ENCODE measurements at places on chromosomes 2 and 18.
A peak's percentile ranks its signal among the peaks of the same experiment; 100 is the strongest.

DNA sequence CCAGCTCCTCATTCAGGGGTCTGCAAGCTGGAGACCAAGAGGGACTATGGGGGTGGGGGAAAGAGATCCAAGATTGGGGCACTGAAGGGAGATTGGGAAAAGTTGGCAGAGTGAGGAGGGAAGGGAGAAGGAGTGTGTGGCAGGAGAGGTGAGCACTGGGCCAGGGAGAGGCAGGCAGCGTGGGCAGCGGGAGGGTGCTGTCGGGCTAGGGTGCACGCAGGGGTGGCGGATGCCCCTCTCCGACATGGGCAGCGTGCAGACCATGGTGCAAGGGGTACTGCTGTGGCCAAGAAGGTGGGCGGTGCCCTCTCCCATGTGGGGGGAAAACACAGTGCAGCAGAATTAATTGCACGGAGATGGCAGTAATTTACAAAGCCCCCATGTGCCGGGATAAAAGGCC is 74.1 kb downstream of the CELF4 start:
- DNase-seq = no peak

DNA sequence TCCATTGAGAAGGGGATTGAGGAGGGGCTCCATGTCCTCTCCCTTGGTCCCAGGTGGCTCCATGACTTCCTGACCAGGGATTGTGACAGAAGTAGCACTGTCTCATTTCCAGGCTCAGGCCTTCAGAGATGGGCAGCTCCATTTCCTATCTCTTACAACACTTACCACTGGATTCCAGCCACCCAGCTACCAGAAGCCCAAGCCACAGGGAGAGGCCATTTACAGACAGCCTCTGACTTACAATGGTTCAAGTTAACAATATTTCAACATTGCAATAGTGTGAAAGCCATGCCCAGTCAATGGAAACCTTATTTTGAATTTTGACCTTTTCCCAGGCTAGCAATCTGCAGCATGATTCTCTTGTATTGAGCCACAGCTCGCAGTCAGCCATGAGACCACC is 164.9 kb upstream of the AGAP1 start:
- no peak for DNase-seq

GRCh38 chr2:163353551-163353950 is 382.3 kb downstream of the FIGN start:
- no peak for DNase-seq

GRCh38 chr18:52060607-52061304 is 279.2 kb upstream of the DCC start:
- DNase-seq = no peak

- peak; percentile 40 for DNase-seq
These were observed 3.0 kb downstream of the ZNF516 start for GRCh38 chr18:76491776-76492668.

DNA sequence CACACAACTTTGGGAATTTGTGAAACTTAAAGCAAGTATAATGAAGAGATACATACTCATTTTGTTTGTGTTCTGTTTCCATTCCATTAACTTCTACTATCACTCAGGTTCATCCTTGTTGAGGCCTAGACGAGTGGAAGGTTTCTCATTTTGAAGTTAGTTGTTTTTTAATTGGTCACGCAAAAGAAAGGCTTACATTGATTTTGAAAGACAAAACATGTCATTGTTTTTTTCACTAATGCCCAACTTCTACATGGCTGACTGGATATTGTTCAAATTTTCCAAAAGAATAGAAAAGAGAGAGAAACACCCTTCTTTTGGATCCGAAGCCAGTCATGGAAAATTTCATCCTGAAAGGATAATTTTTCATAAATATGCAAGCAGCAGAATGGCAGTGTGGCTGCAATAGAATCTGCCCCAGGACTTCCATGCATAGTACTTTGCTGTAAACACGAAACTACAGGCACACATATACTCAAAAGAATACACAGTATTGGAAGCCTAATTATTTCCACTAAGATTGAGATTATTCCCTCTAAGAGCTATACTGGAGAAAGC is 27.4 kb downstream of the PRKCE start:
- no peak for DNase-seq

DNA sequence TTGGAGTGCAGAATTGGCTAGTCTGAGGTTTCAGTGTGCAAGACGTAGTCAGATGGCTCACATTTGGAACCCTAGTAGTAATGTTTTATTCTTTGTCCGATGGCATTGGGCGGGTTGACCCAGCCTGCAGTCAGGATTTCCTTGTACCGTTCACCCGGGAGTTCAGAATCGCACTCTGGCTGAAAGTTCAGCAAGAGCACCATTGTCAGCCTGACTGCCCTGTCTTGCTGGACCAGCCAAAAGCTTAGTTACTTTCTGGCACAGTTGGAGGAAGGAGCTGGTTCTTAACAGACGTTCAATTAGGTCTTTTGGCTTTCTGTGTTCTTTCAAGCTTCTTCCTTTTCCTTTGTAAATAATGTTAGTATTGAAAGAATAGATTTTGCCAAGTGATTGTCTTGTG is 18.6 kb downstream of the RMC1 start:
- no peak for DNase-seq

- no peak for DNase-seq
These were observed 411.2 kb upstream of the CHAC2 start for GRCh38 chr2:53356291-53356905.

DNA sequence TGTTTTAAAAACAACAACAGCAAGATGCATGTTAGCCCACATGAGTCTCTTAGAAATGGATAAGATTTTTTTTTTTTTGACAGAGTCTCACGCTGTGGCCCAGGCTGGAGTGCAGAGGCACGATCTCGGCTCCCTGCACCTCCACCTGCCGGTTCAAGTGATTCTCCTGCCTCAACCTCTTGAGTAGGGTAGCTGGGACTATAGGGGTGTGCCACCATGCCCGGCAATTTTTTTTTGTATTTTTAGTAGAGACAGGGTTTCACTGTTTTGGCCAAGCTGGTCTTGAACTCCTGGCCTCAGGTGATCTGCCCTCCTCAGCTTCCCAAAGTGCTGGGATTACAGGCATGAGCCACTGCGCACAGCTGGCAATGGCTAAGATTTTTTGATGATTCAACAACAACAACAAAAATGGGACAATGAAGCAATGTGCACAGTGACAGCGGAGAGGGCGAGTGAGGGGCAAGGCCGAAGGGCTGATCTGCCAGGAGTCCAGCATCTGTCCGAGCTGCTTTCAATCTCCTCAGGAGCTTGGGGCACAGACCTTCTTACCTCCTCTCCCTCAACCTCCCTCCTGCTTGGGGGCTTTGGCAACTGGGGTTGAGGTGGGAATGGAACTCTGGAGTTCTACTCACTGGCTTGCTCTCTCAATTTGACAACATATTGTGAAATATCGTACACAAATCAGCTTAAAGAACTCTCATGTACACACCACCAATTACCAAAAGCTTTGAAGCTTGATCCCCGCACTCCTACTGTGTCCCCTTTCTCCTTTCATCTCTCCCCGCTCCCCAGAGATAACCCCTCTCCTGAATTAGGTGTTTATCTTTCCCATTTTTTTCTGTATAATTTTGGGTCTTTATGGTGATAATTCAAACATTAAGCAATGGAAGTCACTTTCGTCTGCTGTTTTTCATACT is 3.4 kb downstream of the ABCG8 start:
- DNase-seq = no peak

DNA sequence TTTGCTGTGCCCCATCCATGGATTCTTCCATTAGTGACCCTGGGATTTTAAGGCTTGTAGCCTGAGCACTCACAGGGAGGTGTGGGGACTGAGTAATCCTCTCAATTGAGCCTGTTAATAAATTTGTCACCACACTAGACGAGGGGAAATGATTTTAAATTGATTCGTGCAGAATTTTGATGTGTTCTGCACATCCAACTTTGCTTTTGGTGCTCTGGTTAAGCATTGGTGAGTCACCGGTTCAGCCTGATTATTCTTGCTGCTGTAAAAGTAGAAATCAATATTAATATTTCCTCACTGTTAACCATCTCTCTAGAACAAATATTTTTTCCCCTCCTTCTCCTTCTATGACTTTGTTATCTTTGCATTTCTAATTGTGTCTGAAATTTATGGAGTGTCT is 482.0 kb downstream of the TSN start:
- no peak for DNase-seq

- no peak for DNase-seq
These were observed 89.8 kb upstream of the UGP2 start for GRCh38 chr2:63751901-63752300.

- DNase-seq = no peak
These were observed 45.8 kb upstream of the RBM44 start for GRCh38 chr2:237752761-237753165.

- DNase-seq = no peak
These were observed 108.2 kb upstream of the CTDP1 start for GRCh38 chr18:79571211-79572092.

GRCh38 chr18:78716022-78716421 is 263.6 kb upstream of the SALL3 start:
- DNase-seq = no peak

All from small intestine (tissue), 16 donors.